Stimulated activated CD4-positive, alpha-beta T cell treated with anti-CD3 and anti-CD28 coated beads, Interleukin-1b, Interleukin-23, amount 100 ng/mL, for 24 hours (primary cell): ENCODE measurements at places on chromosomes 4 and X.

DNA sequence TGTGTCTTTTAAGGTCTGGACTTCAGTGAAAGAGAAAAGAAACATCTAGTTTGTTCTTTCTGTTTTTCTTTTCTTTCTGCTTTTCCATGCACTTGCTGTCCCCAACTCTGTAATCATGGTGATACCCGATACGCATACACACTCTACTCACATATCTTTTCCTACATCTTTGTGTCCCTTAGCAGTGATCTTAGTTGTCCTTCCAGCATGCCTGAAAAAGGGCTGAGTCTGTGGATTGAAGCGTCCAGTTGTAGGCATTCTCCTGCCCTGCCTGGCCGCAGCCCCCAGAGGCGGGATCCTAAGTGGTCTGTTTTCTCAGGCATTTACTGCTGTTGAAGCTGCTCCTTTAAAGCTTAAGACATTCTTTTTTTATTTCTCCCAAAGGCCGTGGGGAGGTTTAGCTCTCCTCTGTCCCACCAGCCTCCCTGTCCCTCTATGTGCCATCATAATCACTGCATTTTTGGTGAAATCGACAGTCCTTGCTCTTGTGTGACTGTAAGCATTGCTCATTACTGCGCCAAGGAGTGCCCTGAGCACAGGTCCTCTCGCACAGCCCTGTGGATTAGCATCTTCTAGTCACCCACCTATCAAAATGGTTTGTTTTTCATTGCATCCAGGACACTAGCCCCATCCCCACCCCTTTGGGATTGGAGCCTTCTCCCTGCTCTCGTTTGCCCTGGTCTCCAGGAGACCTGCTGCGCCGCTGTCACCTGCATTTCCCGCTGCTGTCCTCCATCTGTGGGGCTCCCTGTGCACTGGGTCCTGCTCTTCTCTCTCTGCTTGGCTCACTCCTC is 4.4 kb downstream of the RGS12 start:
- DNase-seq: no peak

DNA sequence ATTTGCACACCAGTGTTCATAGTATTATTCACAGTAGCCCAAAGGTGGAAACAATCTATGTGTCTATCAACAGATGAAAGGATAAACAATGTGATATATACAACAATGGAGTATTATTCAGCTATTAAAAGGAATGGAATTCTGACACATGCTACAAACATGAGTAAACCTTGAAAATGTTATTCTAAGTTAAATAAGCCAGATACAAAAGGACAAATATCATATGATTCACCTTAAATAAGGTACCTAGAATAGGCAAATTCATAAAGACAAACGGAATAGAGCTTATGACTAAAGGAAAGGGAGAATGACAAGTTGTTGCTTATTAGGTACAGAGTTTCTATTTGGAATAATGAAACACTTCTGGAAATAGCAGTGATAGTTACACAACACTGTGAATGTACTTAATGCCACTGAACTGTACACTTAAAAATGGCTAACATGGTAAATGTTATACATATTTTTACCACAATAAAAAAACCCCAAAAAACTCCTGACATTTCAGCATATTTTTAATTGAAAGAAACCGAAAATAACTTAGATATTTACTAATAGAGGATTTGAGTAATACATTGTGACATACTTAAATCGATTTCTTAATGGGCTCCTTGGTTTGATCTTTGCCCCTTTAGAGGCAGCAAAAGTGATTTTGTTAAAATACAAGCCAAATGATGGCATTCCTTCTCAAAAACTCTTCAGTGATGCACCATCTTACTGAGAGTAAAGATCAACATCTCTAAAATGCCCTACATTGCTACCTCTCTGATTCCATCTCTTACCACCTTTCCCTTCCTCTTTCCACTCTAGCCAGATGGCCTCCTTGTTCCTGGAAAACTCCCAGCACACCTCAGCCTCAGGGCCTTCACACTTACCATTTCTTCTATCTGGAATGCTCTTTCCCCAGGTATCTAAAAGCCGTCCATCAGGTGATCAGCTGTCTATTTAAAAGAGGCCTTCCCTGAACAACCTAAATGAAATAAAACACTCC is 8.6 kb upstream of the CYP2U1 start:
- no peak for DNase-seq

DNA sequence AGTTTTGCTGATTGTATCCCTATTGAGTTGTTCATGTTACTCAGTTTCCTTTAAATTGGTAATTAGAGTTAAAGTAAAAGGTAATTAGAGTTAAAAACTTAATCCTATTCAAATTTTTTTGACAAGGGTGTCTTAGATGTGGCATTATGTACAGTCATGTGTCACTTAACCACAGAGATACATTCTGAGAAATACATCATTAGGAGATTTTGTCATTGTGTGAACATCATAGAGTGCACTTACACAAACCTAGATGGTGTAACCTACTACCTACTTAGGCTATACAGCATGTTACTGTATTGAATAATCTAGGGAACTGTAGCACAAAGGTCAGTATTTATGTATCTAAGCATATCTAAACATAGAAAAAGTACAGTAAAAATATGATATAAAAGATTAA is 39.2 kb downstream of the BEX3 start:
- DNase-seq: no peak

DNA sequence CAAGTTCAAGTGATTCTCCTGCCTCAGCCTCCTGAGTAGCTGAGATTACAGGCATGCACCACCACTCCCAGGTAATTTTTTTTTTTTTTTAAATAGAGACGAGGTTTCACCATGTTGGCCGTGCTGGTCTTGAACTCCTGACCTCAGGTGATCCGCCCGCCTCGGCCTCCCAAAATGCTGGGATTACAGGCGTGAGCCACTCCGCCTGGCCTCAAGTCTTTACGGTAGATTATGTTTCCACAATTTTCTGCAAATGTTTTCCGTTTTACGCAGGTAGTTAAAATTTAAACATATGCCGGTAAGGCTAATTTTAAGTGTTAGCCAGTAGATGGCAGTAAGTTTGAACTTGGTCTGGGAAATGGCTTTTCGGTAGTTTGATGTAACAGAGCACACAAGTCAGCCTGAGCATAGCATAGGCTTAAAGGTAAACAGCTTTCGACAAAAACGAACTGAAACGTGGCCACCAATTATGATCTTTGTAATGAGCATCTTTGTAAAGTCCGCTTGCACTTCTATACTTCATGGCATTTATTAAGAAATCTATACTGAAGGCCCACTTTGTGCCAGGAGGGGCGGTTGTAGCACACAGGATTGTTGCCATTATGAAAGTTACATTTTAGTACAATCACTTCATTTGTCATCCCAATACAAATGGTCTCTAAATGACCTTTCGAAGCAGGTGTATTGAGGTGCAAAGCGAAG is 31.1 kb downstream of the CCKAR start:
- no peak for DNase-seq

GRCh38 chr4:184409502-184409901 is 64.8 kb downstream of the IRF2 start:
- DNase-seq: no peak

GRCh38 chrX:149539283-149540130 is 1.3 kb upstream of the EOLA1 start:
- DNase-seq: peak; percentile 34

GRCh38 chr4:186628058-186628711 is 72.8 kb upstream of the MTNR1A start:
- DNase-seq: no peak

GRCh38 chrX:68186552-68187262 is 246.6 kb downstream of the OPHN1 start:
- DNase-seq: no peak

DNA sequence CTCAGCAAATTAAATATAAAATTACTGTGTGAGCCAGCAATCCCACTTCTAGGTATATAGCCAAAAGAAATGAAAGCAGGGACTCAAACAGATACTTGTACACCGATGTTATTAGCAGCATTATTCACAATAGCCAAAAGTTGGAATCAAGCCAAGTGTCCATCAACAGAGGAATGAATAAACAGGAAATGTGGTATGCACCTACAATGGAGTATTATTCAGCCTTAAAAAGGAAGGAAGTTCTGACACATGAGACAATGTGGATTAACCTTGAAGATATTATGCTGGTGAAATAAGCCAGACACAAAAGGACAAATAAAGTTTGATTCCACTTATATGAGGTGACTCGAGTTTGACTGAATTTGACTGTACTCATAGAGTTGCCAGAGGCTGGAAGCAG is 108.3 kb upstream of the DUSP21 start:
- no peak for DNase-seq

DNA sequence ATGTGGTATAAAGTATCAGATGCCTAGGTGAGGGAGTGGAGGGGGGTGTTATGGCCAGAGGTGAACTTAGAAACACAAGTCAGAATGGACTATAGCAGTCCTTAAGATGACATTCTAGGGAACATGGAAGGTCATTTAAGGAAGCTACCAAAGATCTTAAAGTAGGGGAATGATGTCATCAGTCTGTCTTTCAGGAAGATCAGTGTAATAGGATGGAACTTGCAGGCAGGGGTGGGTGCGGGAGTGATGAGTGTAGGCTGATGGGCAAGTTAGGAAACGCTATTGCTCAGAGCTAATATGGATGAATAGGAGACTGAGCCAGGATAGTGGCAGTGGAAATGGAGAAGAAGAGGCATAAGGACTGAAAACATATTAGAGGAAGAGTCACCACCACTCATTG is 27.5 kb upstream of the CWH43 start:
- no peak for DNase-seq

DNA sequence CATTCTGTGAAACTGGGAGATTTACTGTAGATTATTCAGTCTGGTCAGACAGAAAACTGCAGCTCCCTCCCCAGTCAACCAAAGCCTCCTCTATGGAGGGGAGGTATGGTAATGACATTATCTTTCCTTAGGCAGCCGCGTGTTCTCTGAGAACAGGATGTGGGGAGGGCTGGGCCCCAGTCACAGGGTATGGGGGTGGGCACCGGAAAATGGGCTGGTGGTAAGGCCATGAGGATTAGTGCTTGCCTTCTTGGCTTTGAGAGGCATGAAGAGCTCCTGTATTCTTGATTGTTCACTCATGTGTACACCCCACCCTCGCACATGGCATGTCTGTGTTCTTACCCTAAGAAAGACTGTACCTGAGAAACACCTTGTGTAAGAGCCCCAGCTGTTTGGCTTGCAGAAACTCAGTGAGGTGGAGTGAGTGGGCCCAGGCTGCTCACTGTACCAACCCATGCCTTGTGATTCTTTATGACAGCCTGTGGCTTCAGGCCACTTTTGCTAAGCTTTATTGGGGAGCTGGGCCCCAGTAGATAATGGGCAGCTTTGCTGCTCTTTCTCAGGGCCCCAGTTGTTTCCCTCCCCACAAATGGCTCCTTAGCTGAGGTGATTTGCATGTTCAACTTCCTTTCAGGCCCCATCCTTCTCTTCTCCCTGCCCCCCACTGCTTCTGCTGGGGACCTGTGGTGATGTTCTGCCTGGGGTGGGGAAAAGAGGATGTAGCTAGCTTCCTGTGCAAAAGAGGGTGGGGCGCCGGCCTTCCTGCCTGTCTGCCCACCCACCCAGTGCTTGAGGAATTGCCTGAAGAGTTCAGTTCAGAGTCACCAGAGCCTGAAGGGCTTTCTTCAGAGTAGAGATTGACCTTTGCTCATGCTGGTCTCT is 30.7 kb downstream of the MSN start:
- no peak for DNase-seq

DNA sequence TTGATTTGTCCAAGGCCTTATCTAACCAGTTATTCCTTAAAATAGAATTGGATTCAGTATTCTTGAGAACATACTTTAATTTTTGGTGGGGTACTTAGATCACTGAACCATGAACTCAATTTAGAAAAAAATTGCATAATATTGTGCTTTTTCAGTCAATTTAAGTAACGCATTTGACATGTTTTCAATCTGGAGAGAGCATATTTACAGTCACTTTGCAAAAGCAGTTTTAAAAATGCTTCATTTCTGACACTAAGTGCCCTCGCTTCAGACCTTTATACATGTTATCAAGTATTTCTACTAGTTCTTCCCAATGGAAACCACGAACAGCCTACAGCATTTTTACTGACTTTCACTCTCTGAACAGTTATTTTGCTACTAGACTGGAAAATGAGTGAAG is 257.1 kb upstream of the NDST4 start:
- no peak for DNase-seq

DNA sequence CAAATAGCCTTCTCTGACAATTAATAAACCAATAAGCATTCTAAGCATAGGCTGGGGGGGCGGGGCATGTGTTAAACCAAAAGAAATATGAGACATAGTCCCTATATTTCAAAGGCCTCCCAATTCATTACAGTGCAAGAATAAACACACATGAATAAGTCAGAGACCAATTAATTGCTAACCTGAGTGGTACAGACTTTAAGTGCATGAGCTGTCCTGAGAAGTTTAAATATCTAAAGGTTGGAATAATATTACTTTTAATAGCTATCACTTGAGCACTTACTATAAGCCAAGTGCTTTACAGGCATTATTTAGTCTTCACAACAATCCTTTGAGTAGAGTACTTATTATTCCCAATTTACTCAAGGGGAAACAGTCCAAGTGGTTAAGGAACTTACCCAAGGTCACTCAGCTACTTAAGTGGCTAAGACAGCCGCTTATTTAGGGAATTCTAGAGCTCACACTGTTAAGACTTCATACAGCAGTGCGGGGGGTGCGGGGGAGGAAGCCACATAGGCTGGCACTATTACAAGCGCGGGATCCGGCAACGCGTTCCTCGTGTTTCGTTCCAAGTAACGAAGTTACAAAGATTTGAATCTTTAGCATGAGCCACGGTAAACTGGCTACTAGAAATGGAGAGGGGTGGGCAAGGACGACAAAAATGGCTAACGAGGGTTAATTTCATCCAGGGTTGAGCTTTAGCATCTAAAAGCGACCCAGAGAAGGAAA is 1.4 kb downstream of the THOC2 start:
- DNase-seq: no peak

DNA sequence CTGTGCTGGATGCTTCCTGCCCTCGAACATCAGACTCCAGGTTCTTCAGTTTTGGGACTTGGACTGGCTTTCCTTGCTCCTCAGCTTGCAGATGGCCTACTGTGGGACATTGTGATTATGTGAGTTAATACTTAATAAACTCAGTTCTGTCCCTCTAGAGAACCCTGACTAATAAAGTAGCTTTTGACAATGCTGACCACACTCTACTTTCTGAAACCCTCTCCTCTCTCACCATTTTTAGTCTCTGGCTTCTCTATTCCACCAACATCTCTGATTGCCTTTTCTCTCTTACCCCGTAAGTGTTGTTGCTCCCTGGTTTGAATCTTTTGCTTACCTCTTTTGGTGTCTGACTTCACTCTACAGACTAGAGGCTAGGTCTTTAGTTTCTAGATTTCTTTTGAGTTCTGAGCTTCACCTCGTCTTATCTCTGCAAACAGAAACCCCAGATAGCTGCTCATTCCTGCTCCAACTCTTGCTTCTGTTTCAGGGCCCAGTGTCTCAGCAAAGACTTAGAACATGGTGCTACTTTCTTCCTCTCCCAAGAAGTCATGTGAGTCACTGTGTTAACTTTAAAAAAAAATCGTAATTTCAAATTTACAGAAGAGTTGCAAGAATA is 11.4 kb downstream of the TMSB4X start:
- no peak for DNase-seq

DNA sequence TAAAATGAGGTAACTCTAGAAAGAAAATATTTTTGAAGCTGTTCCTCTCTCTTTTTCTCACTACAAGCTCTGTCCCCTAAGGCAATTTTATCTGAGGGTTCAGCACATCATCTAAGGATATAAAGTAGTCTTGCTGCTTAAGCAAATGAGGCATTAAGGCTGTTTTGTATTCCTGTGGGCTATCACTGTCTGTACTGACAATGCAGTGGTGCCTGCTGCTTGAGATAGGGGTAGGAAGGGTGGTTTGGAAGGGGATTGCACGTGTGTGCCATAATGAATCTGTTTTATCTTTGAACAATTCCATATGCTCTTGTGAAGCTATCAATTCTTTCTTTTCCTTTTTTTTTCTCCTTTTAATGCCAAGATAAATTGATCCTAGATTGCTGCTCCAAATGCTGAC is 128.0 kb upstream of the ATOH1 start:
- DNase-seq: no peak

GRCh38 chr4:121599049-121599448 is 97.7 kb downstream of the ANXA5 start:
- no peak for DNase-seq
